LHCN-M2 (cell line): ENCODE measurements at places on chromosomes 3 and 15.

- no peak for DNase-seq
Observed at GRCh38 chr15:101381671-101382212, 86.7 kb upstream of the SNRPA1 start.

DNA sequence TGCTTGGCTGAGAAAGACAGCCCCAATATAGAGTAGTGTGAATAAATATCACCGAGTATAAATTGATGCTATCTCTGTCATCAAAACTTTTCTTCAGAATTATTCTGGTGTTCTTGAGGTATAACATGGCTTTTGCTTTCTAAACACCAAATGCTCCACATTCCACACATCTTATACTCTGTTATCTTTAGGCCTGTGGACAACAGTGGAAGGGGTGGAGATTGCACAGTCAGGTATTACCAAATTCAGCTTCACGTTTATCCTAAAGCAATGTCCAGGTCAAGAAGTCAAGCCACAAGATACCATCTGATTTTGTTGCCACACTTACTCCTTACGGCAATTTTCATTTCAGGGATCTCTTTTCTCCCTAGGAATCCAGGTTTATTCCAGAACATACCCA is 394.8 kb downstream of the SI start:
- DNase-seq, result no peak

GRCh38 chr3:67516496-67516895 is 137.9 kb downstream of the SUCLG2 start:
- DNase-seq, result no peak

DNA sequence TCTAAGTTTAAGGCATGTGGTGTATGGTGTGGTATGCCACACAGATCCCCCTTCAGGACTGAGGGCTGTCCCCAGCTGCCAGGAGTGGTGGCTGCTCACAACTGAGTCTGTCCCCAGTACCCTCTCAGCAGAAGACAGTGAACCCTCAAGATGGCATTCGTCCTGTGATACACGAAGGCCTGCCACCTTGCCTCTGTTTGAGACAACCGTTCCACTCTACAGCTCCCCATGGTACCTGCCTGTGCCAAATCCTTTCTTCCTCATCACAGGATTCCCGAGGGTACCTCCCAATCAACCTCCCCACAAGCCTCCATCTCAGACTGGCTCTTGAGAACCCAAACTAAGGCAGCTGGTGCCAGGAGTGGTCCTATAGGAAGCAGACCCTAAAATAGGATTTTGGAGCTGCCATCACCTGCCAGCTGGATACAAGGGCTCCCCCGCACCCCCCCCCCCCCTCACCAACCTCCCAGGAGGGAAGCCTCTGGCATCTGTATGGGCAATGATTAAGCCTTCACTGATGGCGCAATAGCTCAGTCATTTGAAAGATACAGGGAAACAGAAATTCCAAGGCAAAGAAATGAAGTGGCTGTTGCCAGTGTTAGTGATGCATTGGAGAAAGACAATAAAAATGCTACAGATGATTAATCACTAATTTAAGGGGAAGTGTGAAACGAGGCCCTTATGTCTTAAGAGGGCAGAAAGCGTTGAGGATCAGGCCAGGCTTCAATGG is 230.0 kb upstream of the LYSMD4 start:
- peak; percentile 43 for DNase-seq

- no peak for DNase-seq
Observed at GRCh38 chr3:187385296-187385695, 17.1 kb downstream of the RTP4 start.

DNA sequence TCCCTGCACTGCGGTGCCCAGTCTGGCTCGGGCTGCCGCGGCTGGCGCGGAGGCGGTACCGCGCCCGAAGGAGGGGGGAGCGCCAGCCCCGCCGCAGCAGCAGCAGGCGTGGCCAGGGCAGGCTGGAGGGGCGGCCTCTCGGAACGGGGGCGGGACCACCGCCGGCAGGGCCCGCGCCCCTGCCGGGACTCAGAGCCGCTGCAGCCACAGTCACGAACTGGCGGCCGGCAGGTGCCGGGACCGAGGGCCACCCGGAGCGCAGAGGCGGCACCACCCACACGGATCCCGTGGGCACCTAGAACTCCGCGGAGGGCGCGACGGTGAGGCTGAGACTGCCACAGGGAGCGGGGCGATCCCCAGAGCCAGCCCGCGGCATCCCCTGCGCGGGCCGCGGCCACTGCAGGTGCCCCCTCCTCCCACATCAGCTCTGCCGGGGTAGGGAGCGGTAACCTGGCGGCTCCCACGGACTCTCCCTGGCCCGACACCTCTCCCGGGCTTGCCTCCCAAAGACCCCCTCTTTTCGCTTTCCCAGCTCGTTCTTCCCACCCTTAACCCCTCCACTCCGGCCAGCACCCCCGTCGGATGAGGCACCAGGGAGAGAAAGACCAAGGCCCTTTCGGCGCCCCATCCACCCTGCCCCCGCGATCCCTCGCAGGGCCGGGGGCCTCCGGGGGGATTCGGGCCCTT is at the start of gene VWA5B2:
VWA5B2 (plus strand) TSS at position 192 of the 687 bp plus-strand sequence. CDS start 944 bp downstream, outside the sequence.
- no peak for DNase-seq

GRCh38 chr3:156561533-156561932 is 6.6 kb upstream of the SSR3 start:
- DNase-seq, result no peak

DNA sequence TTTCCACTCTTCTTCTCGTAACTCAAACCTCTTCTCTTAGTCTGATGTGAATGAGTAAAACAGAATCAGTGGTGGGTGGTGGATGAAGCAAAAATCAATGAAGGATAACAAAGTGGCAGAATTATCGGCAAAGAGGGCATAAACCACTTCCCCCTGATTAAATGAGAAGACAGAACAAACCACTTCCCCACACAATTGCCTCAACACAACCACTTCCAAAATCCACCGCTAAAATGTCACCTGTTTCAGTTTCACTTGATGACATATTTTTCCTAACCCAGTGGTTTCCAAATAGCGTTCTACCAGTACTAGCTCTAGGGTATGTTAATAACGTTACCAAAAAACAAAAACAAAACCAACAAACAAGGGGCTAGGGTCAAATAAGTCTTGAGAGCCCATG is 478.7 kb upstream of the WNT5A start:
- no peak for DNase-seq

GRCh38 chr3:76949462-76949861 is 90.4 kb upstream of the ROBO2 start:
- DNase-seq, result no peak

GRCh38 chr3:196147116-196147515 is 64.1 kb downstream of the ZDHHC19 start:
- DNase-seq, result no peak
